ENCODE measurements at places on chromosomes 6 and 20.

DNA sequence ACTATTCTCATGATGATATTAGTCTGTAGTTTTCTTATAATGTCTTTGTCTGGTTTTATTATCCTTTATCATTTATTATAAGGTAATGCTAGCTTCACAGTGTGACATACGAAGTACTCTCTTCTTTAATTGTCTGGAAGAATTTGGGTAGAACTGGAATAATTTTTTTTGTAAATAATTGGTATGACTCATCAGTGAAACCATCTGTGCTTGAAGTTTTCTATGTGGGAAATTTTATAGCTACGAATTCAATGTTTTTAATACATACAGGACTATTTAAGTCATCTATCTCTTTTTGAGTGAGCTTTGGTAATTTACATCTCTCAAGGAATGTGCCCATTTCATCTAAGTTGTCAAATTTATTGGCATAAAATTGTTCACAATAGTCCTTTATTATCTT, 86.3 kb downstream of the SOD2 start:
- no peak for DNase-seq

GRCh38 chr6:147217840-147218404, 13.7 kb downstream of the STXBP5 start:
- DNase-seq: no peak

- no peak for DNase-seq
Observed at GRCh38 chr6:131629651-131630050, 1.6 kb upstream of the MED23 start.

DNA sequence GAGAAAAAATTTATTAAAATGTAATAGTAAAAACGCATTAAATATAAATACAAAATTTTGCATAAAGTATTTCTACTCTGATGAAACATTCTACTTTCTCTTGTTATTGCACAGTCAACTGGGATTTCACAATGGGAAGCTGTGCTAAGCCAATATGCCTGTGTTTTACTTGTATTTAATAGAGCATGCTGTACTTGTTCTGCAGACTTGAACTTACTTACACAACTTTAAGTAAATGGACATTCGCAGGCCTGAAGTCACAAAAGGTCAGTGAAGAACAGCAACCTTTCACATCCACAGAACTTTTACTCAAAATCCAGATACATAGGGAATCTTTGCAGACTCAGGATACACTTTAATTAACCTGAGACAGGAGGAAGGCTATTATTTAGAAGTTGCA, 409.5 kb downstream of the BTBD3 start:
- DNase-seq: no peak

- no peak for DNase-seq
Observed at GRCh38 chr6:112639391-112639831, 292.3 kb downstream of the RFPL4B start.

GRCh38 chr6:156701966-156702365, 75.2 kb upstream of the ARID1B start:
- DNase-seq: no peak

GRCh38 chr6:38762848-38763247, 47.7 kb downstream of the DNAH8 start:
- DNase-seq: no peak

DNA sequence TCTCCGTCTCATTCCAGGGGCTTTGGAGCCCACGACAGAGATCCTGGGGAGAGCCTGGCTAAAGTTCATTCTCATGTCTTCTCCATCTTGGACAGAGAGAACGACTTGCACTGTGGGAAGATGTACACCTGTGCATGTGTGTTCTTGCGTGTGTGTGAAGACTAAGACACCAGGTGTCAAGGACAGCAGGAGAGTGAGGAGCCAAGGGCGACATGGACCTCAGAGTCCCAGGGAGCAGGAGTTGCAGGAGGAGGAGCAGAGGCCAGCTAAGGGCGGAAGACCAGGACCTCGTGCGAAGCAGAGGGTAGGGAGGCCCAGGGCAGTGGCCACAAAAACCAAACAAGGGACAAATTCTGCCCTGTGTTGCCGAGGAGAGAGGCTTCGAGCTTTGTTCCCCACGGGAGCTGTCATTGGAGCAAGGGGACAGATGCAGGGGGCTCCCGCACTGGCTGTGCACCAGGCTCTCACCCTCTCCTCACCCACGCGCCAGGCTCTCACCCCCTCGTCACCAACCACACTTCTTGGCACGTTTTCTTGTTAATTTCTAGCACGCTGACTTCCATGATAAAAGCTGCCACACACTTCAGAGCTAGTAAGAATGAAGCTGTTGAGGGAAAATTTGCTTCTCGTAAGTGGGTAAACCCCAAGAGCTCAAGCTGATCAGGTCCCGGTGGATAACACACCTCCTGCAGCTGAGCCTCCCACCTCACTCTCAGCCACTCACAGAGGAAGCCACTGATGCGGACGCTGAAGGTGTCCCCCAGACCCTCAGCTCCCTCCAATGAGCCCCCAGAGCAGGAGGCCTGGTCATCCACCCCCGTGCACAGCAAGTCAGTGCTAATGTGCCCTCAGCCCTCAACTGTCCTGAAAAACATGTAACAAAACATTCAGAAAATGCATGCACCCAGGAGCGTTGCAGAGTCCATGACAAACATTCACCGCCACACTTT, 62.6 kb downstream of the DLL1 start:
- no peak for DNase-seq

GRCh38 chr20:25327521-25328235, 63.0 kb downstream of the ABHD12 start:
- DNase-seq: no peak

DNA sequence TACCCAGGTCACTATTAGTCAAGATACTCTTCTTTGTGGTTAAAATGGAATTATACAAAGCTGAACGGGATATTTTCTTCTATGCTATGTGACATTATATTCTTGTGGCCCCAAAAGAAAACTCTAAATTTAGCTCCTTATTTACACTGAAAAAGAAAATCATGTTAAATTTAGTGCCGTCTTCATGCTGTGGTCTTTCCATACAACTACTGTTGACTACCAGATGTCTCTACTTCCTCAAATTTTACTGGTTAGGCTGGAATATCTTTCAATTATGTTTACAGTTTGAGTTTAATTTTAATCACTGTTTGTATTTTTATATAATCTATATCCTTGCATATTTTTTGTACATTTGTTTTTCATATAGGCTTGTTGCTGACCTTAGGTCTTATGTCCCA, 95.6 kb upstream of the FOXO3 start:
- no peak for DNase-seq

DNA sequence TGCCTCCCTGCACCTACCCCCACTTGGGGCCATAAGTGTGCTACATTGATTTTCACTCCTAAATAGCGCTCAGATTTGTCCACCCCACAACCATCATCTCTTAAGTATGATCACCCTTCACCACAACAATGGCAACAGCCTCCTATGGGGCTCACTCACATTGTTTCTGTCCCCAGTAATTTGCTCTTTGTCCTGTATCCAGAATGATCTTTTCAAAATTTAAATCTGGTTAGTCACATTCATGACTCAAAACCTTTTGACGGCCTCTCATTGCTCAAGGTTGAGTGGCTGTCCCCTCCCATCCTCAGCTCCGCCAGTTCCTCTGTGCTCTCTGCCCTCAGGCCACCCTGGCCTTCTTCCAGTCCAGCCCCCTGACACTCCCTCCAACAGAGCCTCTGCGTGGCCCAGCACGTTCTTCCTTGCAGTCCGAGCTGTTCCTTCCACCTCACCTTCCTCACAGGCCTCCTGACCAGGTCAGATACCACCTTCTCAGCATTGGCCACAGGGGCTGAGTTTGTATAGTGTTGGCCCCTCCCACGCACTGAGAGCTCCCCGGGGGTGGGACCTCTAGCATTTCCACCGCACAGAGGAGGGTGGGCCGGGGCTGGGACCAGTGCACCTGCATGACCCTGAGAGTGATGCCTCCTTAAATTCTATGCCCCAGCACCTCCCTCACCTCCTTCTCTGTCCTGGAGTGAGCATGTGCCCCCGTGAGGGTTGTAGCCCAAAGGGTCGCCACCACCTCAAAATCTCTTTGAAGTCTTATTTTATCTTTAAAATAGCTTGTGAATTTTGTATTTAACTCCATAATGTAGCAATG, 2.4 kb upstream of the PPP1R3G start:
- DNase-seq: no peak

DNA sequence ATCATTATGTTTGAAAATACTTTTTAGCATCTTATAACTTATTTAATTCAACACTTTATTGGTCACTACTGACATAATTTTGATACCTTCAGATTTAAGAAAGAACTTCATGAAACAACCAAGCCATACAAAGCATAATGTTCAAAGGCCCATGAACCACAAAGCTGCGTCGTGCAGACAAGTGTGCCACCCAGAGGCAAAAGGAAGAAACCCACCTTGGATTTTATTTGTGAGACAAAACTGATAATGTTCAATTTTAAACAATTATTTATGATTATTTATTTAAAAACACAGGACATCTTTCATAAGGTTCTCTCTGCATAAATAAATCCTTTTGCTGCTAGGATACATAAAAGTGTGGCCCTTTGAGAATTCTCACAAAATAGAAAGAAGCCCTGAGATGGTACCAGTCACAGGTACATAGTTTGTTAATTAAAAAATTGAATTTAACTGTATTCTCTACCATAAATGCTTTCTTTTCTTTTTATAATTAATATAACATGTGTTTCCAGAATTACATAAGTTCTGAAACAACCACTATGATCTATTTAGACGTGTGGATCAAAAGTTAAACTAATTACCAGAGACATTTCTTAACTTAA, 143.7 kb downstream of the RALGAPA2 start:
- peak; percentile 29 for DNase-seq

DNA sequence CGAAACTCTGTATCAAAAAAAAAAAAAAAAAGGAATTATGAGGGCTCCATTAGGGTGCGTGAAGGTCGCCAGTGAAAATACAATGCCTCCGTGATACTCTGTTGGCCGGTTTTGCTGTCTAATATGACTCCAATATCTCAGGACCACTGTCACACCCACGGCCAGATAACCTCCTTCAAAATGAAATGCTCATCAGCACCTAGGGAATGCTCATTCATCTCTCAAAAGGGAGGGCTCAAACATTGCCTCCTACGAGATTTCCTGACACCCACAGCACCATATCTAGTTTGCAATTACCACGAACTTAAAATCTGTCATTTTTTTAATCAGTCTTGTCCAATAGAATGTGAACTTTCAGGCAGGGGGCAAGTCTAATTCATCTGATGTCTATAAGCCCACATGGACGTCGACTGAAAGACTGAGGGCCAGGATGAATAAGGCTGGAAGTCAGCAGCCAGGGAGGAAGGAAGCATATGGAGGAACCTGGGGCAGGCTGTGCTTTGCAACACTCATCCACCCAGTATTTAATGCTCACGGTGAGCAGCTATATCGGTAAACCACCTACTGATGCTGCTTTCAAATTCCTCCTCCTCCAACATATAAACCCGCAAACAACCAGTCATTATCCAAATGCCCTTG, 42.8 kb downstream of the MAP3K5 start:
- no peak for DNase-seq
